Gastrocnemius medialis (tissue), 4 donors: ENCODE measurements at places on chromosomes 2 and 18. TPM values are rescaled to one million over a fixed set of nuclear protein-coding genes. Genes with fewer than 3 reads are reported as not detected.

DNA sequence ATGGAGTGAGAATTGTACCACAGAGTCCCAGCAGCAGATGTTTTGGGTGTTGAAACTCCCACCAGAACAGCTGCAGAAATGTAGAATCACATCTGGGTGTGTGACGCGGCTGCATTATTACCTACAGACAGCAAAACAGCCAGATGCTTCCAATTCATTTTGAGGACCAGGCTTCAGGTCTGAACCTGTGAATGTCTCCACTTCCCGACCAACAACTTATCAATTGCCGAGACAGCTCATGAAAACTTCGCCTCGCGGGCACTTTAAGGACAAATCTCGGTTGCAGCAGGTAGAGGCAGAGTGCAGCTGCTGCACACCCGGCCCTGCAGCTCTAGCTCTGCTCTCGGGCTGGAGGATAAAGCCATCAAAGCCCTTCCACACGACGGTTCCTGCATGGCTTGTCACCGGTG lies 202.0 kb downstream of the HRH4 start:
- H3K27ac ChIP-seq: no peak overlapping the region
- no peaks in the 10 kb centered on the region for H3K27me3 ChIP-seq
- H3K4me1 ChIP-seq: no peaks in the 10 kb centered on the region
- DNase-seq: no peak
- H3K36me3 ChIP-seq: no peaks in the 10 kb centered on the region

GRCh38 chr2:124646166-124646815 lies 621.2 kb downstream of the CNTNAP5 start:
- H3K27me3 ChIP-seq: no peaks in the 10 kb centered on the region
- no peaks in the 10 kb centered on the region for H3K36me3 ChIP-seq
- H3K27ac ChIP-seq: no peak overlapping the region
- DNase-seq: no peak
- H3K4me3 ChIP-seq: no peak overlapping the region
- no peaks in the 10 kb centered on the region for H3K4me1 ChIP-seq

DNA sequence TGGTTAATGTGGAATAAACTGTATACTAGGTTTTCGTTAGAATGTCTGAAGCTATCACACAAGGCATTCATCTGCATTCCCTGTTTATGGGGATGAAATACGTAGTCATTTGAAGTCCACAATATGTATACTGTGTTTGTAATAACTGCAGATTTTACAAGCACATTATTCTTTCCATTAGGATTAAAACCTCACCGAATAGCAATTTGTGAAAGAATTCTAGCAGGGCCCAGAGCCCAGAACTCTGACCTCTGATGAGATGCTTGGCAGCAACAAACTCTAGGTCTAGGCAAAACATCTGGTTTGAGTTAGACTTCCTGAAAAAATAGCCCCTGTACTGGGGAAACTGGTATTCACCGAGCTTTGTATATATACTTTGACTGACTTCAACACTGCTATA lies 158.2 kb downstream of the SRBD1 start:
- no peak overlapping the region for H3K27ac ChIP-seq
- H3K27me3 ChIP-seq: no peaks in the 10 kb centered on the region
- no peaks in the 10 kb centered on the region for H3K36me3 ChIP-seq
- DNase-seq: no peak
- no peak overlapping the region for H3K4me3 ChIP-seq
- no peaks in the 10 kb centered on the region for H3K4me1 ChIP-seq

DNA sequence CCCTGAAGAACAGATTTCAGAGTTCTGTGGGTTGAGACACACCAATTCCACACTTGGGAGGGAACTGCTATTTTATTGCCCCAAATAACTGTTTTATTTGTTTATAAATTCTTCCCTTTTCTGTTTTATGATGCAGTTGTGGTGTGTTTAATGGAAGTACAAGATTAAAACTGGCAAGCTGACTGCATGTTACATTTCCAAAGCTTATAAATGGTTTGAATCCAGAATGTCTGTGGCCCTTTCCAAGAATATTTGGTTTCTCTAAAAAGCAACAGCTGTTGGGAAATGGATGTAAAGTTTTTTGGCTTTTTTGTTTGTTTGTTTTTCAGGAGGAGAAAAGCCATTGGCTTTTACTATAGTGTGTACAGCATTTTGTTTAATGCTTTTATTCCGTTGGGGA lies 234.5 kb downstream of the MTX2 start:
- DNase-seq: no peak
- H3K27ac ChIP-seq: no peak overlapping the region
- no peaks in the 10 kb centered on the region for H3K4me1 ChIP-seq
- H3K36me3 ChIP-seq: no peaks in the 10 kb centered on the region
- H3K4me3 ChIP-seq: no peak overlapping the region

- H3K27me3 ChIP-seq: no peaks in the 10 kb centered on the region
- no peak for DNase-seq
- H3K27ac ChIP-seq: no peak overlapping the region
- H3K4me1 ChIP-seq: no peaks in the 10 kb centered on the region
These were observed 265.1 kb downstream of the RIT2 start for GRCh38 chr18:42850174-42851083.

DNA sequence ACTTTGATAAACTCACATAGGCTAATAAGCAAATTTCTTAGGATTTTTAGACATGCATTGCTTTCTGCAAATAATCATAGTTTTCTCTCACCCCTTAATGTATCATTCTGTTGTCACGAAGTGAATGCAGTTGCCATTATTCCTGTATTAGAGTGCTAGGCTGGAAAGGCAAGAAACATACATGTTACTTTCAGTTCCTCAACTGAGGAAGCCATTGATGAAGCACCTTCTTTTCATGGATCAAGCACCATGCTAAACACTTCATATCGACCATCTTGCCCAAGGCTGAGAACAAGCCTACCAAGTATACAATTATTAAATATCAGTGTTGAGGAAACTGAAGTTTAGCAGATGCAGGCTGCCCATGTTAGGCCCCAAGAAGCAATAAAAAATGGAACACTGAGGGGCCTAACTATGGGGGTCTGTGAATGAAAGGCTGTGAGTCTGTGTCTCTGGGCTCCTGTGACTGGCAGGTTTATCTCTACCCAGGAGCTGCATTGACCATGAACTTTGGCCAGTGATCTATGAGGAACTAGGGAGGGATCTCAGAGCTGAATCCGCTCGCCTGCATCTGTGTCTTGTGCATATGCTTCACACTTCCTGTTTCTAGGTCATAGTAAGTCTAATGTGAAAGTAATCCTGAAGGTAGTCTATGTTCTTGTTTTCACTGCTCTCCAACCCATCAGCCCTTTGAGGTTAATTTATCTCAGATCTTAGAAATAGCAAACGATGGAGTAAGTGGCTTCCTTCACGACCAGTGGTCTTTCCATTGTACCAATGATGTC lies 16.0 kb upstream of the TSPYL6 start:
- no peaks in the 10 kb centered on the region for H3K27me3 ChIP-seq
- H3K4me3 ChIP-seq: no peak overlapping the region
- DNase-seq: no peak

The TLX2 gene
- total RNA-seq: not detected

DNA sequence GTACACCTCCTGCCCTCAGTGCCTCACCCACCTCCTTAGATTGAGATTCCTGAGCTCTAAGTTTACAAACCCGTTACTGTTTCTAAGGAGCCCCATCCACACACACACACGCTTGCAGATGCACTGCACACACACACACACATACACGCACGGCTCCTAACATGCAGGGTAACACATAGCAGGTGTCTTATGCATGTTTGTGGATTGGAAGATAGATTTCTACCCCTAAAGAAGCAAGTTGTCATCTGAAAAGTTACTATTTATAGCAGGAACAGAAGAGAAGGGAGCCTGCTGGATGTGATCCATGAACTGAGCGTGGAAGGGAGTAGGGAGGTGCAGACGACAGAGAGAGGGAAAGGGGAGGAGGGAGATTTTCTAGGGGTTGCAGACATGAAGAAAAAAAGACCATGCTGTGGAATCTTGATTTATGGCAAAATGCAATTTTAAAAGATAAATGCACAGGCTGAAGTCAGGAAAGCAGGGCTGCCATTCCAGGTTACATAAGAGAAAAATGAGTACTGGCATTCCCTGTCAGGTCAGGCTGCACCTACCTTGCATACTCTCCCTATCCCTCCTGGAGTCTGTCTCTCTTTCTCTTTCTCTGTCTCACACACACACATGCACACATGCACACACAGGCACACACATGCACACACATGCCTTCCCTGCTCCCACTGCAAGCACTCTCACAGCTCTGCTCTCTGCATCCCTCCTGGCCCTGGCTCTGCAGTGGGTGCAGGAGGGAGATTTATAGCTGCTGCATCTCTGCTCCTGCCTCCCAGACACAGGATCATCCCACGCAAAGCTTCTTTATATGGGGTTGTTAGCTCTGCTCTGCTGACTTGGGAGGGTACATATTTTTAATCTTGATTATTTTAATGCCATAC lies 192.6 kb upstream of the MYT1L start:
- H3K4me1 ChIP-seq: peaks cover 8% of the 10 kb centered on the region
- H3K27me3 ChIP-seq: no peaks in the 10 kb centered on the region
- H3K27ac ChIP-seq: no peak overlapping the region
- no peak for DNase-seq

DNA sequence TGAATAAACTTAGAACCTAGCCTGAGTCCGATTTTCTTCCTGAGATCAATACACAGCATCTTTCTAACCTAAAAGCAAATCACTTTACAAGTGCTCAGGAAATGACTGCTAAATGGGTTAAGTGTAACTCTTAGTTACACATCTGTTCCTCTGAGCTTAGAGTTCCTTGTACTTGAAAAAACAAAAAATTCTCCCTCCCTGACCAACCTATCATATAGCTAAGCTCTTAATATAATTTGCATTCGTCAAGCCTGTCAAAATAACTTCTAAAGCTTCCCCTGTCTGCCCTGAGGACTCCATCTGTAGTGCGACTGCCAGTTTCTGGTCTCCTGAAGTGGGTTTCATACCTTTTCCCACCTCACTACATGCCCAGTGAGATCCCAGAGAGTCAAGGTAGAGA lies 190.4 kb downstream of the NCK2 start:
- no peak for DNase-seq
- no peaks in the 10 kb centered on the region for H3K27me3 ChIP-seq
- no peak overlapping the region for H3K4me3 ChIP-seq
- peaks cover 8% of the 10 kb centered on the region for H3K4me1 ChIP-seq
- no peak overlapping the region for H3K27ac ChIP-seq

The ITPRIPL1 gene
- 2.1 TPM for total RNA-seq

GRCh38 chr2:74378007-74378406 lies 2.1 kb downstream of the DCTN1 start:
- no peak overlapping the region for H3K27ac ChIP-seq
- DNase-seq: no peak
- no peaks in the 10 kb centered on the region for H3K27me3 ChIP-seq
- H3K36me3 ChIP-seq: peaks cover 20% of the 10 kb centered on the region
- H3K4me3 ChIP-seq: no peak overlapping the region
- peaks cover 33% of the 10 kb centered on the region for H3K4me1 ChIP-seq

The MC4R gene
- not detected for total RNA-seq

The XIRP2 gene
- total RNA-seq: 906 TPM

The IL1RL1 gene
- total RNA-seq: 1.4 TPM

DNA sequence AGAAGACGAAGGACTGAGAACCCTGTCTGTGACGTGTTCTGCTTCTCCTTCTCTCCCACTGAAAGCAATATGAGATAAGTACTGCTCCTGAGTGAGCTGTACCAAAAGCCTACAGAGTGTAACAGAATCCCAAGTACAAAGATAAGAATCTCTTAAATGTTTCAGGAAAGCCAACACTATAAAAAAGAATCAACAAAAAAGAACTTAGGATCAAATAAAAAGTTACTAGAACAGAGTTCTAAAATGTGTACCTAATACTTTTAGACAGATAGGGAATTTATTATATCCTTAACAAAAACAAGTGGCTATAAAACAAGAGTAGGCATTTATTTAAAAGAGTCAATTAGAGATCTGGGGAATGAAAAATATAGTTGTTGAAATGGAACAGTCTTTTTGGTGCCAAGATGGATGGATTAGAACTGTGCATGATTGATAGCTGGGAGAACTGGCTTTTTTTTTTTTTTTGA lies 49.0 kb downstream of the NCOA1 start:
- H3K27me3 ChIP-seq: no peaks in the 10 kb centered on the region
- H3K36me3 ChIP-seq: no peaks in the 10 kb centered on the region
- DNase-seq: no peak
- H3K4me3 ChIP-seq: no peak overlapping the region
- no peak overlapping the region for H3K27ac ChIP-seq

The AP1S3 gene
- total RNA-seq: 0.20 TPM

- H3K27me3 ChIP-seq: no peaks in the 10 kb centered on the region
- no peak overlapping the region for H3K27ac ChIP-seq
- no peaks in the 10 kb centered on the region for H3K4me1 ChIP-seq
- DNase-seq: no peak
- no peak overlapping the region for H3K4me3 ChIP-seq
- H3K36me3 ChIP-seq: no peaks in the 10 kb centered on the region
These were observed 53.1 kb upstream of the KCNG2 start for GRCh38 chr18:79744625-79745024.

DNA sequence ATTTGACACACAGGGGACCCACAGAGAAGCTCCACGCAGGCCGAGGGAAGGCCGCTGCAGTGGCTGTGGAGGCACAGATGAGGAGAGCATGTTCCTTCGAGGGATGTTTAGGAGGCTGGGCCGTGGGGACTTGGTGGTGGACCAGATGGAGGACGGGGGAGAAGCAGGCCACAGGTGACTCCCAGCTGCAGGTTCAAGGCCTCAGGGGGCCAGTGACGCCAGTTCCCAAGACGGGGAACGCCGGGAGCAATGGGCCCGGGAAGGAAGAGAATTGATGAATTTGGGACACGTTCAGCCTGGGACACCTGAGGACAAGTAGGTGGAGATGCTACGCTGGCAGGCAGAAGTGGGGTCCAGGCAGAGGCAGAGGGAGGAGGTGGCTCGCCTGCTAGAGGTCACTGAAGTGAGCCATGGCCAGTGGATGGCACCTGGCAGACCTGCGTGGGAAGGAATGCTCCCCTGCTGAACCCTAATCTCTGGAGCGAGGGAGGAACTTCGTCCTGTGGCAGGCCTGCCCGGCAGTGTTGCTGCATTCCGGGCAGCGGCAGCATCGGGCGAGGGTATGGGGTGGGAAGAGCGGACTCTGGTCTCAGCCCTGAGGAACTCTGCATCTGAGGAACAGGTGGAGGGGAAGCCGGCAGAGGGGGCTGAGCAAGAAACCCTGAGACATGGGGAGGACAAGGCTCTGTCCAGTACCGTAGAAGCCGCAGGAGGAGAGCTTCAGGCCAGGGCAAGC lies 25.2 kb upstream of the HPCAL1 start:
- no peaks in the 10 kb centered on the region for H3K36me3 ChIP-seq
- no peaks in the 10 kb centered on the region for H3K27me3 ChIP-seq
- H3K4me3 ChIP-seq: no peak overlapping the region
- H3K27ac ChIP-seq: no peak overlapping the region
- DNase-seq: no peak

The GATA6 gene
- total RNA-seq: 0.34 TPM

The CPO gene
- total RNA-seq: 0.26 TPM
